Hepatocyte (in vitro differentiated cells): ENCODE measurements at places on chromosomes 5 and 9. TPM values are rescaled to one million over a fixed set of nuclear protein-coding genes. Genes with fewer than 3 reads are reported as not detected.

DNA sequence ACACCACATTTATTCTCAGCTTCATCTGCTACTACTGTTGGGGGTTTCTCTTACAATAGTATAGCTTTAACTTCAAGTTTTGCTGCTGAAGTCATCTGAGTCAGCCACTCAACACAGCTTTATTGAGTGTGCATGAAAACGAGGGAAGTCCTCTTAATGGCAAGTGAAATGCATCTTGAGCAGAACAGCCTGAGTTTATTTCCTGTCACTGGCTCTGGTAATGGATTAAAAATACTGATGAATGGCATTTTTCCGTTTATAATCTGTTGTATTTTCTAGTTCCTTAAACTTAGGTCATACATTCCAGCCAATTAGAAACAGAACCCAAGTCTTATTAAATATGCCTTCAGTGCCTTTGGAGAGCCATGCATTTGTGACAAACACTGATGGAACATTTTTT lies 238.6 kb downstream of the SLF1 start:
- DNase-seq: no peak

GRCh38 chr5:16826379-16827125 lies 109.5 kb downstream of the MYO10 start:
- no peak for DNase-seq

- DNase-seq: no peak
Observed at GRCh38 chr5:73947906-73948640, 322.1 kb downstream of the ARHGEF28 start.

DNA sequence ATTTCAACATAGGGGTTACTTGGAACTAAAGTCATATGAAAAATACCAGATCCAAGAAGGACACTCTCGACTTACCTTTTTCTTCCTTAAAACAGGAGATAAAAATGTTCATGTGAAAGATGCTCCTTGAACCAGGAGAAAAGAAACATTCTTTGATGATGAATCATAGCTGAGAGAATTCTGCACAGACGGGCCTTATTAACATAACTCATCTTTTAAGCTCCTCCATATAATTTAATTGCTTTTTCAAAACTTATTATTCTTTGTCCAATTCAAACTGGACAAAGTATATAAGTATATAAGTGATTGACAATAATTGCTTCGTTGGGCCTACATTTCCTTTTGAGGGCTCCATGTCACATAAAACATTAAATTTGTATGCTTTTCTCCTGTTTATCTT lies 945.2 kb upstream of the C9orf72 start:
- no peak for DNase-seq

- no peak for DNase-seq
Observed at GRCh38 chr5:175252234-175252805, 191.7 kb downstream of the DRD1 start.

- DNase-seq: peak; percentile 2
Observed at GRCh38 chr5:1295650-1296037, 776 bp upstream of the TERT start.

Gene TSLP
- 0.27 and 0.36 TPM in 2 replicates for polyA plus RNA-seq

- peak; percentile 12 for DNase-seq
Observed at GRCh38 chr5:68178579-68178978, 37.0 kb upstream of the PIK3R1 start.

Gene KCNIP1
- polyA plus RNA-seq: 0.80 and 0.88 TPM in 2 replicates

Gene HTR1A
- polyA plus RNA-seq: 0.19 TPM in 1 of 2 replicates, not detected in the other

Gene IRX1
- polyA plus RNA-seq: 10.2 and 15.9 TPM in 2 replicates

GRCh38 chr5:143014017-143014651 lies 244.0 kb downstream of the ARHGAP26 start:
- no peak for DNase-seq

Gene STC2
- polyA plus RNA-seq: 27.8 and 38.8 TPM in 2 replicates

GRCh38 chr9:36316611-36317317 lies 58.5 kb upstream of the GNE start:
- DNase-seq: no peak

Gene AFF4
- polyA plus RNA-seq: 44.0 and 46.2 TPM in 2 replicates

Gene TAF1L
- not detected in 2 replicates for polyA plus RNA-seq

Gene SIMC1
- 37.6 and 44.2 TPM in 2 replicates for polyA plus RNA-seq

Gene IRF1
- polyA plus RNA-seq: 35.8 and 44.8 TPM in 2 replicates

DNA sequence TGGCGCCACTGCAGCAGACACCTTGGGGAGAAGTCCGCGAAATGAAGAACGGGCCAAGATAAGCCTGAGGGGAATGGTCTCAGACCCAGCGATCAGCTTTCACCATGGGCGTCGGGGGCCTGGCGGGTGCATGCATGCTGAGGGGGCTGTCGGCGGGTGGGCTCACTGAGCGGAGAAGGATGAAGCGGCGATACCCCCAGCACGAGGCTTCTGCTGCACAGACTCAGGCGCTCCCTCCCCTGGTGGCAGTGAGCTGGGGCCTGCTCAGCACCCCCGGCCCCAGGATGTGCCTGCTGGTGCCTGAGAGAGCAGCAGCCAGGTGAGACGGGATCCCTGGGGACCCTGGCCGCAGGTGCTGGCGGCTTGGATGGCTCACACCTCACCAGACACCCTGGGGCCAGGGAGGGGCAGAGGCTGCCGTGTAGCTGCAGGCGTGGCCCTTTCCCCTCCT lies 31.2 kb downstream of the CEP72 start:
- no peak for DNase-seq

GRCh38 chr5:175752826-175753535 lies 95.1 kb downstream of the HRH2 start:
- peak; percentile 2 for DNase-seq

Gene AJM1
- polyA plus RNA-seq: 7.2 and 7.7 TPM in 2 replicates

Gene C9orf153
- polyA plus RNA-seq: not detected in 2 replicates

DNA sequence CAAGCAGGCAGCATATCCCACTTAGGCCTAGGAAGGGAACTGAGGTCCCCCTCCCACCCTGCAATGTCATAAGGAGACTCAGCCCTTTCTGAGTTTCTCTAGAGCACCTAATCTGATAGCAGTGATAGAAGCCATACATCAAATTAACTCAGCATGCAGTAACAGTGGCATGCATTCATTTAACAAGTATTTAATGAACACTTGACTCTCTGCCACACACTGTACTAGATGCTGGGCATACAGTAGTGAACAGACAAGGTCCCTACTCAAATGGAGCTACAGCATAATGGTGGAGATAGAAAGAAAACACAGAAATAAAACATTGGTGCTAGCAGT lies 58.6 kb downstream of the SLC22A5 start:
- no peak for DNase-seq

DNA sequence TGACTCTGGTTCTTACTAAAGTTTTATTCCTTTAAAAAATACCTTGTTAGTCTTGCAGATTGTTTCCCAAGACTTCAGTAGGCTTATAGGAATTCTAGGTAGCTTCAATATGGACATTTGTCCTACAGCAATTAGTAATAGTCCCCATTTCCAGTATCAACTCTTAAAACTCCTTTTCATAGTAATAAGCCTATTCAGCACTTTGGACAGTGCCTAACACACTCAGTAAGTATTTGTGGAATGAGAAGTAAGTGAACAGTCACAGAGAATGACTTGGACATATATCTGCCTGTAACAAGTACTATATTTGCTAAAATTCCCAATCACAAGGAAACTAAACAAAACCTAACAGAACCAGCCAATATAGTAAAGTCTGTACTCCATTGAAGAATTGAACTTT lies 1291.8 kb upstream of the DMAC1 start:
- DNase-seq: peak; percentile 42

- no peak for DNase-seq
Observed at GRCh38 chr9:23538067-23538402, 288.0 kb downstream of the ELAVL2 start.

GRCh38 chr5:6758706-6759105 lies 45.5 kb downstream of the TENT4A start:
- no peak for DNase-seq

- DNase-seq: no peak
Observed at GRCh38 chr9:78324682-78325081, 27.8 kb downstream of the PSAT1 start.

Gene SPTLC1
- polyA plus RNA-seq: 67.6 and 76.8 TPM in 2 replicates

GRCh38 chr5:387491-388265 lies 55.3 kb upstream of the EXOC3 start:
- DNase-seq: no peak

GRCh38 chr9:792331-793260 lies 48.9 kb upstream of the DMRT1 start:
- DNase-seq: no peak

GRCh38 chr9:90274725-90275124 lies 367.9 kb downstream of the DIRAS2 start:
- no peak for DNase-seq

DNA sequence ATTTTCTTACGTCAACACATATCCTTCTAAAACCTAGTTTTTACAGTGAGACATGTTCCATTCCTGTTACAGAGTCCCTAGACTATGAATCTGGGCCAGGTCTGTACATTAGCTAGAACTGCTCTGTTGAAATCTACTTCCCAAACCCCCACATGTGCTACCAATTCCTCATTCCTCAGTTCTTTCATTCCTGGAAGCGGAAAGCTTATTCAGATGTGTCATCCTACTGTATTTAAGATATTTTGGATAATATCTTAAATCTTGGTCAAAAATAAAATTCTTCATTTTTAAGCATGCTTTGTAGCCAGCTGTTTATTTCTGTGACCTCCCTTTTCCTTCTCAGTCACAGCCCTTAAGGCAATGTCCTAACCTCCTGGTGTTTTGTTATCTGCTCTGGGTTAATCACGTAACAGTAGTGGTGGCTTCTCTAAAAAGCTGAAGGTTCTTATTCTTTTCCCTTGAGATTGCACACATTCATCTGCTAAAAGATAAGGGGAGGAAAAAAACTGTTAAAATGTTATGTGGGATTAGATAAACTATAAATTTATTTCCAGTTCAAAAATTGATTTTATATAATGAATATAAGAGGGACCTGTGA lies 35.6 kb downstream of the GLRX start:
- no peak for DNase-seq

GRCh38 chr9:21121595-21122251 lies 19.9 kb downstream of the IFNW1 start:
- DNase-seq: no peak

DNA sequence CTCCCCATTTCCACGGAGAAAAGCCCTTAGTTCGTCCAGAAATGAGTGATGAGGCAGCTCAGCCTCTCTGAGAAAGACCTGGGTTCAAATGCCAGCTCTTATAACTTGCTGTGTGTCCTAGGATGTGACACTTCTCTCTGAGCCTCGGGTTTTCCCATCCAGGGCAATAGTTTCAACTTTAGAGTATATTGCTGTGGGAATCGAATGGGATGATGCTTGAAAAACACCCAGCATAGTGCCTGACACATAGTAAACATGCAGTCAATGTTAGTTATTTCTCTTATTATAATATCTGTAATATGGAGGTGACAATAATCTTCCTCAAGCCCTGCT lies 430 bp upstream of the MAPKAP1 start:
- DNase-seq: no peak

- no peak for DNase-seq
Observed at GRCh38 chr9:16303506-16303905, 567.0 kb downstream of the BNC2 start.

Gene RGS7BP
- 0.75 TPM in 1 of 2 replicates, not detected in the other for polyA plus RNA-seq

Gene CA9
- polyA plus RNA-seq: 2.1 and 2.4 TPM in 2 replicates

DNA sequence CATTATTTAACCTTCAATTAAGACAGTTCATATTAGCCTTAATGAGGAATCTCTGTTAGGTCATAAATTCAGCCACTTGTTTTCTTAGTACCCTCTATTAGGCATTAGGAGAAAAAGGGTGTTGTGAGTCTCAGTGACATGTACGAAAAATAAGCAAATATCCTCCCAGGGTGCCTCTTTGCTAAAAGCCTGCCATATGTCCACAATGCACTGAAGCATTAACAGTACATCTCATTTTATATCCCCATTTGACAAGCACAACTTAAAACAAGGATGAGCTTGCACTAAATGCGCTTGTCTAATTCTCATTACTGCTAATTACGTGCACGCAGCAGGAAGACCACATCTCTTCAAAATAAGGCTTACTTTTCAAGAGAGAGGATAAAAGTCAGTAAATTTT lies 48.4 kb upstream of the SRFBP1 start:
- DNase-seq: no peak

Gene PCDHGB7
- 6.7 and 8.4 TPM in 2 replicates for polyA plus RNA-seq

DNA sequence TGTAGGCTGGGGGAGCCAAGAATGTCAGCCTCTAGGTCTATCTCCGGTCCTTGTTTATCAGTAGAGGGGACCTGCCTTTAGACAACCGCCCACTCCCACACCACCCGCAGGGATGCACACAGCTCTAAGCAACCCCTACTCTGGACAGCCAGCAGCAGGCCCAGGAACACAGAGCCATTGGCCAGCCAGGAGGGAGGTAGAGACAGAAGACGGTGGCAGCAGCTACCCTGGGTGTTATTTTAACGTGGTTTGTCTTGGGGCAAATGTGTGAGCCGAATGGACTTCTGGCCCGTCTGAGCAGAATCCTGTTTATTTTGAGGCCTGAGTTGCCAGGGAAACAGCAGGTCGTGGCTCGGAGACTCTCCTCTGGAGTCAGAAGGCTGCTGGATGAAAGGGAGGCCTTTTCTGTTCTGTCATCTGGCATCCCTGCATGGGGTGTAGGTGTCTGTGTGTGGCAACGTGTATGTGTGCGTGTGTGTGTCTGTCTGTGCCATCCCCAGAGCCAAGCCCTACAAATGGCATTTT lies 382 bp upstream of the FGF1 start:
- no peak for DNase-seq
